ENCODE measurements at places on chromosomes 12 and 14.

DNA sequence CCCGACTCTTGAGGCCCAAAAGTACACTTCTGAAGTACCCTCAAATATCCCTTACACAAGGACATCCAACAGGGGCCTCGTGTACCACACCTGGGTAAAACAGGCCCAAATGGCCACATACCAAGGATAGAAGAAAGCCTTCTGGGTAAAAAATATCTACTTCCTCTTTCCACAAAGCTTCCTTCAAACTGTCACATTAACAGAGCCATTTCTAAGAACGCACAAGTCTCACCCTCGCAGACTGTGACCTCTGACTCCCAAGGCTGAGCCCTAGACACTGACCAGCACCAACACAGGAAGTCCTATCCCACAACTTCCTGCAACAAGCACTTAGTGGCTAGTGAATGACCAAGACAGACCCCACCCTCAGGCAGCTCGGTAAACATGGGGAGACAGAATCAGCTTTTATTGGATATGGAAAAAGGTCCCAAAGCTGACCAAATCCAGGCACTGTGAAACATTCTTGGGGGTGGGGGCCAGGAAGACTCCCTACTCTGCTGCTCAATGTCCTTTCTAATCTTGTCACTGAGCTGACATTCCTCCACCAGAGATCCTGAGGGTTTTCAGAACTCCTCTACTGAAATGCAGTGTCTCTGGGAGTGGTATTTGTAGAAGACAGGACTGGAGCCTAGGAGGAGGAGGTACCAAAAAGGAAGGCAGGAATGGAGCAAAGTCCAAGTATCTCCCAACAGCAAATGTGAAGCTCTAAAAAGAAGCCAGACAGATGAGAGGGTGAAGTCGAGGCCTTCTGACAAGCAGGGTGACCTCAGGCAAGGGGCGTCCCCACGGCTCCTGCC, 15.9 kb downstream of the KCTD10 start:
- DNase-seq: no peak

- no peak for DNase-seq
Observed at GRCh38 chr12:69708649-69709048, 9.5 kb upstream of the BEST3 start.

DNA sequence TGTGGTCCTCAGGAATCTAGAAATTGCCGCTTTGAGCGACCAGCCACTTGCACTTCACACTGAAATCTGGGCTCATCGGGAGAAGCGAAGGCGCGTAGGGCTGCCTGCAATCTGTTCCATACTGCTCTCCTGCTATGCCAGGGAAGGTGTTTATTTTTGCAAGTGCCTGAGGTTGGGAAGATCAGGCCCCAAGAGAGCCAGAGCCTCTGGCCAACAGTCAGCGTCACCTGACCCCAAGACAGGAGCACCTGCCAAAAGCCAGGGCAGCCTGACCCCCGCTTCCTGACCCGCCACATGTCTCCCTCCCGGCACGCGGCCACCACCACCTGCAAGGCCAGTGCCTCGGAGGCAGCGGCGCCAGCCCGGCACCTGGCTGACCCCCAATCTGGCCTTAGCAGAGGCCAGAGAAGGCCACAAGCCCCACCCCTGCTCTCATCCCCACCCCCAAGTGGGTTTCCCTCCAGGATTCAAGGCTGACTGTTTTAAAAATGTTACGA, 94.4 kb downstream of the CHGA start:
- no peak for DNase-seq

GRCh38 chr12:118312578-118312977, 60.1 kb downstream of the TAOK3 start:
- no peak for DNase-seq

GRCh38 chr14:76396714-76397187, 20.8 kb downstream of the ESRRB start:
- DNase-seq: no peak

- no peak for DNase-seq
Observed at GRCh38 chr12:48826209-48826855, 8.0 kb downstream of the CACNB3 start.

- DNase-seq: no peak
Observed at GRCh38 chr14:81172353-81172752, 48.4 kb downstream of the GTF2A1 start.

DNA sequence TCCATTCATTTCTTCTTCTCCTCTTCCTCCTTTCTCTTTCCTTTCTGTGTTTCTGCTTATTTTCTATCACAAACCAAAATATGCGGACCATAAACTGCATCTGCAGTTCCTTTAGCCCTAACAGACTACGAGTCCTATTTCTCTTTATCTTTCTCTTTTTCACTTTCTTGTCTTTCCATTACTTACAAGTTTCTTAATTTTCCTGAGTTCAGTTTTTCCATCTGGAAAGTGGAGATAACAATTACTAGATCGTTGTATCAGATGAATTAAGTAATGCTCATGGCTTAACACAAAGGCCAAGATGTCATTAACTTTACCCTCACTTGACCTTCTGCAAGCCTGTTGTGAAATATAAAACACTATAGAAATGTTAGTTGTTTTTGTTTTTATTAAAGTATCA, 983 bp upstream of the COPS7A start:
- DNase-seq: no peak
